ENCODE measurements at places on chromosomes 5 and 9.

- DNase-seq = no peak
Measured at GRCh38 chr5:39205550-39205949, 13.8 kb downstream of the FYB1 start.

GRCh38 chr5:132825834-132826391 lies 4.5 kb downstream of the SHROOM1 start:
- no peak for DNase-seq

- DNase-seq = no peak
Measured at GRCh38 chr5:140020601-140021177, 22.4 kb downstream of the NRG2 start.

- no peak for DNase-seq
Measured at GRCh38 chr5:140575309-140575708, 10.7 kb downstream of the SLC35A4 start.

DNA sequence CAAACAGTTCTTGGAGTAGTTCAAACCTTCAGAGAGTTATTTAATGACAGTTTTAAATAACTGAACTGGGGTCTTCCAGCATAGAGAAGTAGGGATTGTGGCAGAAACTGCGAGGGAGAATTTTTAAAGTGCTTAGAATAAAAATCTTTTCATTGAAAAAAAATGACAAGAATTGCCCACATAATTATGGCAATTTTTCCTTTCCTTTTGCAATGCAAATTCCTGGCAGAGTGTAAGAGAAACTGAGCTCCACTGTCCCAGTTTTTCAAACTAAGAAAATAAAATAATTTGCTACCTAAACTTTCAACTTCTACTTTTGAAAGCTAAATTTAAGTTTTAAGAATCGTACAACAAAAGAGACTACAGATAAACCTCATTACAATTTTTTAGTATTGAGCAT lies 2.3 kb upstream of the PTGER4 start:
- no peak for DNase-seq

DNA sequence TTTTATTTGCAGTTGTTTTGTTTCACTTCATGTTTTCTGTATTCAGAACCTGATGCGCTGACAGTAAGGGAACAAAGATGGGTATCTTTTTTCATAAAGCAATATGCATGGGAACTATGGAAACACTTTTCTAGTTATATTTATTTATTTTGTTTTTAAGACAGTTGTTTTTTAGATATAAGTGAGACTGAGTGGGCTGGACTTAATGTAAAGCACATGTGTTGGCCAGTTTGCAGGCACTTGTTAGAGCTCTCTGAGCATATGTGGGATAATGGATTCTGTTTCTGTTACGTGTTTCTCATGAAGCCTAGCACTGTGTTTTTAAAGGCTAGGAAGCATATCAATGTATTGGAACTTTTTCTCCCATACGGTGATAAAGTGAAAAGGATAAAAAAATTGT lies 164.1 kb downstream of the PRR16 start:
- DNase-seq = no peak

- no peak for DNase-seq
Measured at GRCh38 chr9:104738452-104738851, 9.0 kb upstream of the NIPSNAP3A start.

DNA sequence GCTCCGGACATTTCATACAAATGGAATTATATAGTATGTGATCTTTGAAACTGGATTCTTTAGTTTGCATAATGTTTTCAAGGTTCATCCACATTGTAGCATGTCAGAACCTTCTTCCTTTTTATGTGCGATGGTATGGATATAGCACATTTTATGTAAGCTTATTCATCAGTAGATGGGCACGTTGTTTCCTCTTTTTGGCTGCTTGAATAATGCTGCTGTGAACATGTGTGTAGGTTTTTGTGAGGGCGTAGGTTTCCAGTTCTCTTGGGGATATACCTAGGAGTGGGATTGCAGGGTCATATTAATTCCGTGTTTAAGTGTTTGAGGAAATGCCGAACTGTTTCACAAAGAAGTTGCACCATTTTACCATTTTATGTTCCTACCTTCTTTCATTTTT lies 187.8 kb downstream of the NR3C1 start:
- no peak for DNase-seq

GRCh38 chr5:172830876-172831662 lies 3.0 kb upstream of the ERGIC1 start:
- DNase-seq = no peak

All from LoVo (cell line).